Glutamatergic neuron (in vitro differentiated cells): ENCODE measurements at places on chromosomes 11 and 22. TPM values are rescaled to one million over a fixed set of nuclear protein-coding genes. Genes with fewer than 3 reads are reported as not detected.

Gene SNRPD3
- 86.7 TPM for total RNA-seq

Gene SYT12
- total RNA-seq, result 0.37 TPM

Gene DDI1
- not detected for total RNA-seq

Gene CSNK2A3
- total RNA-seq, result 17.4 TPM

Gene ADM2
- total RNA-seq, result 37.6 TPM

Gene NAV2
- 117 TPM for total RNA-seq

Gene ASPHD2
- total RNA-seq, result 19.0 TPM

Gene OR10A2
- total RNA-seq, result not detected

GRCh38 chr11:92907671-92908070 lies 61.8 kb upstream of the MTNR1B start:
- no peaks in the 10 kb centered on the region for H3K4me1 ChIP-seq
- no peak overlapping the region for H3K4me3 ChIP-seq
- H3K36me3 ChIP-seq, result no peaks in the 10 kb centered on the region
- H3K27me3 ChIP-seq, result peaks cover 3% of the 10 kb centered on the region

DNA sequence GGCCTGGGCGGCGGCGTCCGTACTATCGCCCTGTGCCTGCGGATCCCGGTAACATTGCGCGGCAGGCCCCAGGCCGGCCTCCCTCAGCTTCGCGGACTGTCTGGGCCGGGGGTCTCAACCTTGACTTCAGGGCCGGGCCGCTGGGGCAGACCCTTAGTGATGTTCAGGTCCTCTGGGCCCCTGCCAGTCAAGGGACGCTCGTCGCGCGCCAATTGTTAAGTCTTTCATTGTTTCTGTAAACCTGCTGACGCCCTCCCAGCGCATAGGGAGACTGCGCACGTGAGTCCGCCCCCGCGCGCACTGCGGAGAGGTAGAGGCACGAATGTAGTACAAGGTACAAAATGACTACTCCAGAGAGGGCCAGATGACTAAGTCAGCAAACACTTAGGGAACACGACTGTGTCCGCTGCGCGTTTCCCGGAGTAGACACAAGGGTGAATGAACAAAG lies 451 bp upstream of the HDHD5 start:
- peak overlapping the region; percentile 92 for H3K4me3 ChIP-seq
- no peaks in the 10 kb centered on the region for H3K36me3 ChIP-seq
- H3K27me3 ChIP-seq, result peaks cover 2% of the 10 kb centered on the region
- H3K4me1 ChIP-seq, result peaks cover 8% of the 10 kb centered on the region
- DNase-seq, result peak; percentile 25
- H3K27ac ChIP-seq, result peak overlapping the region; percentile 73

DNA sequence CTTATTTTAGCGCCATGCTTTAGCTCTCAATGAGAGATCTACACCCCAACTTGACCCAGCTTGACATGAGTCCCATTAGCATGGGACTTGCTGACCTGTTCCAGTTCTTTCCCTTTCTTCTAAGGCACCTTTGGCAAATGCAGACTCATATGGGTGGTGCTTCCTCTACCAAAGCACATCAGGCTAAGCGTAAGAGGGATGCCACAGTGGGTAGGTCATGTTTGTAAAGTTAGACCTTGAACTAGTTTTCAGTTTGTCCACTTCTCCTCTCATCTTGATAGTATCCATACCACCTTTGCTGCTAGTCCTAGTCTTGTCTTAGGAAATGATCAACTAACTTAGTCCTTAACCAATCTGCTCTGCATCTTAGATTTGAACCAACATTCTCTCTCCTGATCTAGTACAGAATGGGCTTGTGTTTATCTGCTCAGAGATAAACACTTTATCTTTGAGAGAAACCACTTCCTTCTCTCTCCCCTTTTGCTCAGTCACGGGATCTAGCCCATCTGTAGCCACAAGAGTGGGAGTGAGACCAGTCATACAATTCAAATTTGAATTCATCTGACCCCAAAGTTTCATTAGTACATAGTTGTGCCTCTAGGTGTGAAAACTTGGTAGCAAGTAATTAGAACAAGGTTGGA lies 72.1 kb upstream of the CD44 start:
- peaks cover 15% of the 10 kb centered on the region for H3K36me3 ChIP-seq
- DNase-seq, result no peak
- H3K4me1 ChIP-seq, result no peaks in the 10 kb centered on the region

- H3K4me1 ChIP-seq, result peaks cover 21% of the 10 kb centered on the region
- no peaks in the 10 kb centered on the region for H3K36me3 ChIP-seq
- peak overlapping the region; percentile 94 for H3K4me3 ChIP-seq
- peak overlapping the region; percentile 100 for H3K27ac ChIP-seq
- peaks cover 22% of the 10 kb centered on the region for H3K27me3 ChIP-seq
- DNase-seq, result peak; percentile 24
These were observed 1.7 kb downstream of the QSER1 start for GRCh38 chr11:32894149-32894827.

- H3K27me3 ChIP-seq, result peaks cover 2% of the 10 kb centered on the region
- DNase-seq, result no peak
- H3K4me3 ChIP-seq, result no peak overlapping the region
- peaks cover 29% of the 10 kb centered on the region for H3K4me1 ChIP-seq
These were observed 429.3 kb upstream of the FAT3 start for GRCh38 chr11:91795139-91795887.

GRCh38 chr22:21762712-21763581 lies 27.4 kb upstream of the YPEL1 start:
- H3K4me1 ChIP-seq, result peaks cover 24% of the 10 kb centered on the region
- DNase-seq, result no peak
- H3K27me3 ChIP-seq, result peaks cover 10% of the 10 kb centered on the region
- peaks cover 7% of the 10 kb centered on the region for H3K36me3 ChIP-seq

DNA sequence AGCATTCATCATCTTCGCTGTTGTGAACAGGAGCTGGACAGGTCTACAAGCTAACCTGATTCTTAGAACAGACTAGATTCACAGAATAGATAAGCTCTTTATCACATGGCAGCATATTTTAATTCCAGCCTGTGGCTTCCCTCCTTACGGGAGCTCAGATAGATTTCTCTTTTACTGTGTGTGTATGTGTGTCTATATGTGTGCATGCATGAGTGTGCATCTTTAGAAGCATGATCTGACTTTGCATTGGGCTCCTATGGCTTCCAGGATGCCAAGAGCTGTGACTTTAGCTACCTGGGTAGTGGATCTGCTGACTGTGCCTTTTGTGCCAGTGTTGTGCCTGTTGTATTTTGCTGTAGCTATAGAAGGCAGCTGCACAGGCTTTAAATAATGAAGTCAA lies 44.3 kb downstream of the ZNRF3 start:
- H3K4me3 ChIP-seq, result no peak overlapping the region
- peaks cover 6% of the 10 kb centered on the region for H3K27me3 ChIP-seq
- no peak for DNase-seq
- no peaks in the 10 kb centered on the region for H3K36me3 ChIP-seq

DNA sequence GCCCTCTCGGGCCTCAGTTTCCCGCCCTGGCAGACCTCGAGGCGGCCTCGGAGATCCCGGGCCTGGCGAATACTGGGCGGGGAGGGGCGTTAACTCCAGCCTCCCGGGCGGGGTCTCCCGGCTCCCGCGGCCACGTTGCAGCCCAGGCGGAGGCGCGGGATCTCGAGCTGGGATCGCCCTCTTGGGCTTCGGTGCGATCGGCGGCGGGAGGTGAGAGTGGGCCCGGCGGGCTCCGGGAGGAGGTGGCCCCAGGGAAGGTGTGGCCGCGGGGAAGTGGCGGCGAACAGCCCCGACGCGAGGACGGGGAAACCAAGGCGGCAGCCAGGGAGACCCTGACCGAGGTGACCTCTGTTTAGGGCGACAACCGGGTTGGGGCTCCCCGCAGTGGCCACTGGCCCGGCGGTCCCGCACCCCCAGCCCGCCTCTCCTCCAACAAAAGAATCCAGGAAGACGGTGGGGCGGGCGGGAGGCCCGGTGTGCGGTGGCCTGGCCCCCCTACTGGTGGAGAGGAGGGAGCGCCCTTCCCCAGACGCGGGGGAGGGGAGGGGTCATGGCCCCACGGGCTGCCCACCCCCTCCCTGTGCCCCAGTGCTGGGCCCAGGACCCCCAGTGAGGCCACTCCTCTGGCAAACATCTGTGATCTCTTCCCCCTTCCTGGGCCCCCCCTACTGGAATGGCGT lies at the start of gene PHETA2:
TSS of gene PHETA2 (plus strand) at position 117 of the 680 bp plus-strand sequence. CDS start 3,046 bp downstream, outside the sequence.
- no peak within 1 kb of the TSS for H3K27ac ChIP-seq
- DNase-seq, result peak; percentile 51
- H3K36me3 ChIP-seq, result peaks cover 6% of the 10 kb centered on the region
- H3K4me1 ChIP-seq, result peaks cover 14% of the 10 kb centered on the region

DNA sequence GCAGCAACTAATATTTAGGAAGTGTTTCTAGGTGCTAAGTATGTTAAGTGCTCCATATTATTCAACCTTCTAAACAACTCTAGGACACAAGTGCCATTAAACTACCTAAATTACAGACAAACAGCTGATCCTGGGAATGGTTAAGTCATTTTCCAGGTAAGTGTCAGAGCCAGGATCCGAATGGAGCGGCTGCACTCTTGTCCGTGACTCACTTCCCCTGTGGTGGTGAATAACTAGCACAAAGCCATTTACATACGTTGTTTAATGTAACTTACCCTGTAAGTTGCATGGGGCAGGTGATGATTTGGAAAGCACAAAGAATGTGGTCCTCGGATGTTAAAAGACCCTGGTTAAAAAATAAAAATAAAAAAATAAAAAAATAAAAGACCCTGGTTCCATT lies 8.8 kb upstream of the PRG2 start:
- H3K27me3 ChIP-seq, result peaks cover 3% of the 10 kb centered on the region
- H3K4me3 ChIP-seq, result no peak overlapping the region
- H3K27ac ChIP-seq, result no peak overlapping the region
- no peaks in the 10 kb centered on the region for H3K36me3 ChIP-seq

GRCh38 chr11:61574611-61575010 lies 6.3 kb downstream of the SYT7 start:
- H3K27ac ChIP-seq, result no peak overlapping the region
- H3K36me3 ChIP-seq, result peaks cover 4% of the 10 kb centered on the region
- H3K27me3 ChIP-seq, result peaks cover 12% of the 10 kb centered on the region
- H3K4me1 ChIP-seq, result peaks cover 34% of the 10 kb centered on the region
- peak overlapping the region; percentile 70 for H3K4me3 ChIP-seq

- peaks cover 9% of the 10 kb centered on the region for H3K36me3 ChIP-seq
- no peaks in the 10 kb centered on the region for H3K27me3 ChIP-seq
- no peak for DNase-seq
- H3K4me1 ChIP-seq, result no peaks in the 10 kb centered on the region
- no peak overlapping the region for H3K4me3 ChIP-seq
These were observed 26.2 kb upstream of the SLC37A2 start for GRCh38 chr11:125036933-125037332.

DNA sequence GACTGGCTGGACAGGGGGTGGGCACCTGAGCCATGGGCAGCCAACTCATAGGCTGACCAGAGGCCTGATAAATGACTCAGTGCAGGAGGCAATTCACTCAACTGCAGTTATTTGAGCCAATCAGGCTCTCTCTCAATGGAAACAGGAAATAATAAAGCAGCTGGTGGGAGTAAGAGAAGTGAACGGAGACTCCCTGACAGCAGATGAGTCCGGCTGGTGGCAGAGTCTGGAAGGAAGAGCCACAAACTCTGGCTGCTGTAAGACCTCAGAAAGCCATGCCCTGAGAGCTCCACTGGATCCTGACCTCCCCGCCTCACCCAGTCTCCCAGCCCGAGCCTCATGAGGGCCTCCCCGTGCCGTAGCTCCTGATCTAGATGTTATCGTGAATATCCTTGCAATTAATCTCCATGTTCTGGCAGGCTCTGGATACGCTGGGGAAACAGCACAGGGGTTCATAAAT lies 69.8 kb downstream of the TRIM29 start:
- no peak for DNase-seq
- H3K27me3 ChIP-seq, result peaks cover 10% of the 10 kb centered on the region

DNA sequence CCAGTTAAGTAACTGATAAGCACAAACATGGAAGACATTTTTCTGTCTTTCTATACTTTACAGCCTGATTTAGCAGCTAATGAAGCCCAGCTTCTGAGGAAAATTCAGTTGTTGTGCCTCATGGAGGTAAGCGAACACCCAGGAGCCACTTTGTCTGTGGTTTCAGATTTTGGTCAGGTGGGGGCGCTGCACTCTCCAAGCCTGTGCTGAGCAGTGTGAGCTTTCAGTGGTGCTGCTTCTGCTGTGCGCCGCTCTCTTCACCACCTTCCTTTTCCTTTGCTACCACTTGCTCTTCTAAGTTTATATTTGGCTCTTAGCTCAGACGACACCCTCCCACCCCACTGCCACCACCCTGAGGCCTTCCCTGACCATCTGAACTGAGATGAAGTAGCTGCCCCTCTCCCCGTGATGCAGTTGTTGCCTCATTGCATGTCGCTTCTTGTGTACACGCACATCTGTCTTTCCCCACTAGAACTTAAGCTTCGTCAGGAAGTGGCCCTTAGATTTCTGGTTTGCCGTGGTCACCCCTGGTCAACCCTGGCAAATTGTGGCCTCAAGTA lies 14.0 kb downstream of the PSMD13 start:
- peaks cover 3% of the 10 kb centered on the region for H3K27me3 ChIP-seq
- peak overlapping the region; percentile 77 for H3K27ac ChIP-seq
- H3K4me3 ChIP-seq, result peak overlapping the region; percentile 63
- H3K36me3 ChIP-seq, result peaks cover 4% of the 10 kb centered on the region

DNA sequence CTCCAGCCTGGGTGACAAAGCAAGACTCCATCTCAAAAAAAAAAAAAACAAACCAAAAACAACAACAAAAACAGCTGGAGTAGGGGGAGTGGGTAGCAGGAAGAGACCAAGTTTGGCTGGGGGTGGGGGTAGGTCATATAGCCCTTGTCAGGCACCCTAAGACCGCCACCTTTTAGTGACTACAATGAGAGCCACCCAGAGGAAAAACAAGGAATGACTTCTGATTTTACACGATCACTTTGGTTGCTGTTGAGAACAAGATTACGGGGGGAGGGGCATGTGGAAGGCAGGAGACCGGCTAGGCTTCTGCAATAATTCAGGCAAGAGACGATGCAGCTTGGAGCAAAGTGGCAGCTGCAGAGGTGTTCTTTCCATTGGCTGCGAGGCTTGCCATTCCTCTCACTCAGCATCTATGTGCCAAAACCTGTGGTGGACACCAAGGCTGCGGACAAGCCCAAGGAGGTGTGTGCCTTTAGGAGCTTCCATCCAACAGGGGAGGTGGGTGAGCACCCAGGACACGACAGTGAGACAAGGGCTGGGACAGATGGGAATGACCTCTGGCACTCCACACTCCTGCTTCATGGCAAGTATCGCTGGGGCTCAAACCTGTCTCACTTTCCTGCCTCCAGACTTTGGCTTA lies 1.7 kb downstream of the RPS19BP1 start:
- peak overlapping the region; percentile 75 for H3K27ac ChIP-seq
- DNase-seq, result no peak
- H3K27me3 ChIP-seq, result peaks cover 10% of the 10 kb centered on the region
- peak overlapping the region; percentile 95 for H3K4me3 ChIP-seq

GRCh38 chr11:117269856-117270255 lies 21.3 kb upstream of the BACE1-AS start:
- H3K4me3 ChIP-seq, result no peak overlapping the region
- H3K4me1 ChIP-seq, result peaks cover 3% of the 10 kb centered on the region
- DNase-seq, result no peak
